Suppressor macrophage treated with lipopolysaccharide for 1 hour (primary cell): ENCODE measurements at places on chromosomes 13 and 19.

DNA sequence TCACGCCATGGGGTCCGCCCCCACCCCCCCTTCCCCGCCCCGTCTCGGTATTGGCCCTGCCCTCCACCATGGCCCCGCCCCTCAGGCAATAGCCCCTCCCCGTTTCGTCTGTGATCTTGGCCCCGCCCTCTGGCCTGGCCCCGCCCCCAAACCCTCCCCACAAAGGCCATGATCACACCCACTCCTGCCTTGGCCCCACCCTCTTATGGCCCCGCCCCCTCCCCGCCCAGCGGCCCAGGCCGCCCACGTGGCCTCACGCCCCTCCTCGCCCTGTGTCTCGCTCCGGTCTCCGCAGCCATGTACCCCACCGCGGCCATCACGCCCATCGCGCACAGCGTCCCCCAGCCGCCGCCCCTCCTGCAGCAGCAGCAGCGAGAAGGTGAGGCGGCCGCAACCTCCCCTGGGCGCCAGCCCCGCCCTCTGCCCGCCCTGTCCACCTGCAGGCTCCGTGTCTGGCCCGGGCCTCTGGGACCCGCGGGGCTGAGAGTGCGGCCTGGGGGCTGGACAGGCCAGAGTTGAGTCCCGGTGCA is 61.3 kb downstream of the CELF5 start:
- peak; percentile 24 for DNase-seq

DNA sequence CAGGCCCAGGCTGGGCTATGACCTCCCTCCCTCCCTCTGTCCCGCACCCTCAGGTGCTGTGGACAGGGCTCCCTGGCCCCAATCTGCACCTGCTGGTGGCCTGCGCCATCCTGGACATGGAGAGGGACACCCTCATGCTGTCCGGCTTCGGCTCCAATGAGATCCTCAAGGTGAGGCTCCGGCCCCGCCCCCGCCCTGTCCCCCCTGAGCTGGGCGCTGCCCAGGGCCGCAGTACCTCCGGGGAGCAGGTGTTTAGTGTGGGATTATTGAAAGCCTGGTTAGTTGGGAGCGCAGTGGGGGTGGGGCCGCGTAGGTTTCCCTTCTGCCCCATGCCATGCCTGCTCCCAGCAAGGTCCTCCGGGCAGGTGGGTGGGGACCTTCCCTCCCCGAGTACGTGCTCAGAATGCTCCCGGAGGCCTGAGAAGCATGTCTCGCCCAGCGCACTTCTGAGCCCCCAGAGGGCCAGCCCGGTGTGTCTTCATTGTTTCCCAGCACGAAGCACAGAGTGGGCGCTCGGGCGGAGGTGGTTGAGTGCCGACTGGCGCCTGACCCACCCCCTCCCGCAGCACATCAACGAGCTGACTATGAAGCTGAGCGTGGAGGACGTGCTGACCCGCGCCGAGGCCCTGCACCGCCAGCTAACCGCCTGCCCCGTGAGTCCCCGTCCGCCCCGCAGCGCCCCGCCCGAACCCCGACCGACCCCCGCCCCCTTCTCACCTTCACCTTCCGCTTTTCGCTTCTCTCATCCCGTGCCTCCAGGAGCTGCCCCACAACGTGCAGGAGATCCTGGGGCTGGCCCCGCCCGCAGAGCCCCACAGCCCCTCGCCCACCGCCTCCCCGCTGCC is 8.8 kb downstream of the IL4I1 start:
- DNase-seq: peak; percentile 52

GRCh38 chr13:33956346-33956745 is 138.4 kb downstream of the RFC3 start:
- DNase-seq: no peak

- no peak for DNase-seq
Measured at GRCh38 chr13:80563439-80563838, 222.5 kb upstream of the SPRY2 start.

DNA sequence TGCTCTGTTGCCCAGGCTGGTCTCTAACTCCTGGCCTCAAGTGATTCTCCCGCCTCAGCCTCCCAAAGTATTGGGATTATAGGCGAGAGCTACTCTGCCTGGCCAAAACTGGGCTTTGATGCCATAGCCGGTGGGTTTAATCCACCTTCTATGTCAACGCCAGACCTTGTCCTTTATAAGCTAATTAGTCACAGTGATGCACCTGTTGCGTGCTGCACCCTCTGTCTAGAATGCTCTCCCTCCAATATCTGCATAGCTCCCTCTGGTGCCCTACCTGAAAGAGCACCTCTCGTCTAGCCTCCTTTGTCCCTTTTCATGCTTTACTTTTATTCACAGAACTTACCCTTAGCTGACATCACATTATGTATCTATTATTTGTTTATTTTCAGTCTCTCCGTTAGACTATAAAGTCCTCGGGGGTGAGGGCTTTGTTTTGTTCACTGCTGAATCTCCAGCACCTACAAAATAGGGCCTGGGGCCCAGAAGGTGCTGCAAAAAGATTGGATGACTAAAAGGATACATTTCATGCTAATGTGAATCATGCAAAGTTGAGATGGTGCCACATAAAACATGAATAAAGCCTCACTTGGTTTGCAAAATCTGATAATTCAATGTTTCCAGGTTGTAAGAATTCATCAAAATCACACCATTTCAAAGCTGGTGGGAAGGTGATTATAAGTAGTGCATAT is 148.1 kb downstream of the USP12 start:
- DNase-seq: no peak

DNA sequence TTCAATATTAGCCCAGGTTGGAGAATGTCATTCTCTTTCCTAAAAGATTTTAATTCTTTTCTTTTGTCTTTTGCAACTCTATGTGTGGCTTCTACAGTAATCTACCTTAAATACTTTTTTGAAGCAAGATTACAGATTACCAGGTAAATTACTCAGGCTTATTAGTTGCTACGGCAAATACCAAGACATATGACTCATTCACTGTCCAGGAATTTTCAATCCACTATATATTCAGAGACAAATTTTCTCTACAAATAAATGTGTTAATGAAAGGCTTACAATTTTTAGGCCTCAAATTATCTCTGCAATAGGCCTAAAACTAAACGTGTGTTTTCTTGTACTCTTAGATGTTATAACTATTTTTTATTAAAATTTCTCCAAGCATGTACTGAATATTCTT is 631.3 kb downstream of the DIAPH3 start:
- DNase-seq: no peak

DNA sequence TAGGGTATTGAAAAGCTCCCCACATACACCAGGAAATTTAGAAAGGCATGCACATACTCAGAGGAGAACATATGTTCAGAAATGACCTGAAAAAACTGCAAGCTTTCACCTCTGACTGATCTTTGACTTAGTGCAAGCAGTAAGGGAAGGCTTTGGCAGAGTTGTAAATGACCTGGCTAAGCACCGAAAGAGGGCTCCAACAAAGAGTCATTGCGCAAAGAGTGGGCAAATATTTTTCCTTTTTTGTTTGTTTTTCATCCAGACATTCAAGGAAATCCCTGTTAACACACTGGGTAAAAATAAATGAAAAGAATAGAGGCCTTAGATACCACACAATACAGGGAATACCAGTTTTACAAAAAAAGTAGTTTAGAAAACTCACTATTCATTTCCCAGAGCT is 5.2 kb upstream of the ZNF233 start:
- DNase-seq: no peak

GRCh38 chr19:28831462-28831861 is 381.5 kb downstream of the UQCRFS1 start:
- DNase-seq: no peak

DNA sequence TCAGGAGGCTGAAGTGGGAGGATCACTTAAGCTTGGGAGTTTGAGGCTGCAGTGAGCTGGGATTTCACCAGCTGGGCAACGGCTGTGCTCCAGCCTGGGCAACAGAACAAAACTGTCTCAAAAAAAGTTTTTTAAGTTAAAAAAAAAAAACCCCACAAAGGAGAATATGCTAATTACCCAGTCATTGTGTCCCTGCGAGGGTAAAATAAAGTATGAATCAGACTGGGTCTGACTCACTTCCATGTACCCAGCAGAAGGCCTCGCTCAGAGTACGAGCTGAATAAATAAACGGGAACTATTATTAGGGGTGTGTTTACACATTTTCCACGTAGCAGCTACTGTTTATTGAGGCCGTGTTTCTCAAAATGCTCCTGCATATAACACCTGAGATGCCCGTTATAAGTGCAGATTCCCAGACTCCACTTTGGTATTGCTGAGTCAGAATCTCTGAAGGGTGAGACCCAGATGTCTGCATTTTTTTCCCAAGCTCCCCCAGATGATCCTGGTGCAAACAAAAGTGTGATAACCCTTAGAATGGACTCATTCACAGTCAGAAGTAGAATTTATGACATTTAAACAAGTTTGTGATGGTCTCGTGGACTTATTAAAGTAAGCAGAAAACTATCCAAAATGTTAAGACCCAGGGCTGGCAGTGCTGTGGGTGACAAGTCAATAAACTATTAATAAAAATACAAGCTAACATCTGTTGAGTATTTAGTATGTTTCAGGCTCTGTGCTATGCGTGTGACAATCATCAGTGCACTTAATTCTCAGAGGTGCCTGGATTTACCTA is 28.2 kb downstream of the KCNC3 start:
- DNase-seq: peak; percentile 81

GRCh38 chr13:74062933-74063332 is 71.3 kb downstream of the KLF12 start:
- DNase-seq: no peak

DNA sequence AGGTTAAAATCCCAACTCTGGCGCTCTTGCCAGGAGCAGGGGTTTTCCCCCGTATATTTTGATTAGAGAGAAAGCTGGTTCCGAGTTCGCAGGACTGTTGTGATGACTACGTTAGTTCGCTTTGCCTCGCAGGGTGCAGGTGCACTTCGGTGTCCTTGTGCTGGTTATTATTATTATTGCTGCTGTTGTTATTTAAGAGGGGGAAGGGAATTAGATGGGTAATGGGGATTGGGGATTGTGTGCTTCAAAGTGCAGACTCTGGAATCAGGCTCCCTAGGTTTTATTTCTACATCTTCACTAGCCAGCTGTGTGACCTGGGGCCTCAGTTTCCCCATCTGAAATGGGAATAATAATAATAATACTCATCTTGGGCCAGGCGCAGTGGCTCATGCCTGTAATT is 15.2 kb downstream of the ACP7 start:
- no peak for DNase-seq

DNA sequence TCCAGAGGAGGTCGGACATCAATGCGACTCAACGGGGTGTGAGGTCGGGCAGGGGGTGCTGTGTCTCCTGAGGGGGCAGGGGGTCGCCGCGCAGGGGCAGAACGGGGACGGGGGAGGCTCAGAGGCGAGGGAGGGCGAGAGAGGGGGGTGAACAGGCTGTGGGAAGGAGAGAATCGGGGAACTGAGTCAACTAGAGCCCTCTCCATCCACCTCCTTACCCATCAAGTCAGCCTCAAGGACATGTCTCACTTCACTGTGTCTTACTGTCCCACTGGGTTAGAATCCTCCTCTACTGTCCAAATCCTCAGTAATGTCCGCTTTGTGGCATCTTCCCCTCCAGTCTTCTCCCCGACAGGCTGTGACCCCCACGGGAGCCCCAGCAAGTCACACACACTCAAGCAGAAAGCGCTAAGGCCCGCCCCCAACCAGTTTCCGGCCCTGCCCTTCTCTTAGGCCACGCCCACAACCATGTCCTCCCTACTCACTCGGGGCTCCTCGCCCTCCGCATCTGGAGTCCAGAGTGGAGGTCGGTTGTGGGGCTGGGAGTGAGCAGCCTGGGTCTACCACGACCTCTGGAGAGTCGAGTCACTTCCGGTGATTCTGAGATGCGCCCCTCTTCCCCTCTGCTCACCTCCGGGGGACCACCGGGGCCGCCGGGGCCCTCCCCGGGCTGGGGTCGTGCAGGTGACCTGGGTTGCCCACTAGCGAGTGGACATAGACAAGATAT is 9.3 kb downstream of the PLEKHA4 start:
- peak; percentile 75 for DNase-seq

- DNase-seq: no peak
Measured at GRCh38 chr19:58396691-58397532, 1.5 kb downstream of the RNF225 start.

GRCh38 chr13:76912476-76912875 is 26.3 kb upstream of the KCTD12 start:
- no peak for DNase-seq

DNA sequence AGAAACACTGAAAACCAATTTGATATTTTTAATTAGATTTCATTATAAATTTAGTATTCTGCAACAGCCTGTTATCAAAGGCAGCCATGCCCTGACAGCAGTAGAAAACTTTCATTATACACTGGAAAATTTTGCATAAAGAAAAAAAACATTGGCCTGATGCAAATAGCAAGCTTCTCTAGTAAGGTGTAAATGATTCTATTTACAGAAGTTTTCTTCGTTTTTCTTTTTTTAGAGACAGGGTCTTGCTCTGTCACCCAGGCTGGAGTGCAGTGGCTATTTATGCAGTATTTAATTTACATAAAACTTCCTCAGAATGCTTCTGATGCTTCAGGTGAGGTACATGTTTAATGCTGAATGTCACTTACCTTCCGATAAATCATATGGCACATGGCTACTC is 67.0 kb downstream of the ABCC4 start:
- no peak for DNase-seq

GRCh38 chr13:112574834-112575613 is 12.9 kb downstream of the TUBGCP3 start:
- peak; percentile 55 for DNase-seq

DNA sequence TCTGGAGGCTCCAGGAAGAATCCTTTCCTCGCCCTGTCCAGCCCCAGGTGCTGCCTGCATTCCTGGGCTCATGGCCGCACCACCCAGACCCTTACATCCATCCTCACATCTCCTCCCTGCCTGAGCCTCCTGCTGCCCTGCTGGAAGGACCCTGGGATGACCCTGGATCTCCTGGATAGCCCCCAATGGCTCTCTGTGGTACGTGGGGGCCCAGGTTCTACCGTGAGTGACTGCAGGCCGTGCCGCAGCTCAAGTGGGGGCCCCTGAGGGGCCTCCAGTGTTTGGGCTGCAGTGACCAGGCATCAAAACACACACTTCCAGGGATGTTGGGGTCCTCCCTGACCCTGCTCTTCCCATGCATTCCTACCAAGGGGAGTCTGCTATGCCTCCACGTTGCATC is 8.3 kb upstream of the MCF2L start:
- DNase-seq: no peak

DNA sequence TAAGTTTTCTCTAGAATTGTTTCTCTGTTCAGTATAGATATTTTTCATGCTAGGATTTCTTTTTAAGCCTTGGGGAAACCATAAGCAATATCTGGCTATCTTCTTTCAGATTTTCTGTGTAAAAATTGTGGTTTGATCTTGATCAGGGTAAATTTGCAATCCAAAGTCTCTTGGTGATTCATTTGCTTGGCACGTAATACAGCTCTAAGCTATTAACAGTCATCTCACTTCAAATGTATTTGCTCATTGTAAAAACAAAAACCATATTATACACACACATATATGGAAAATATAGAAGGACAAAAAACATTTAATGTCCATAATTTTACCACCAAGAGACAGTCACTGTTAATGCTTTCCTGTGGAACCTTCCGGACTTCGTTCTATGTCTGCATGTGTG is 191.0 kb downstream of the SHISA2 start:
- no peak for DNase-seq
